ENCODE measurements at places on chromosomes 1 and 21.

- no peak for DNase-seq
These were observed 25.2 kb downstream of the TP73 start for GRCh38 chr1:3677484-3677883.

DNA sequence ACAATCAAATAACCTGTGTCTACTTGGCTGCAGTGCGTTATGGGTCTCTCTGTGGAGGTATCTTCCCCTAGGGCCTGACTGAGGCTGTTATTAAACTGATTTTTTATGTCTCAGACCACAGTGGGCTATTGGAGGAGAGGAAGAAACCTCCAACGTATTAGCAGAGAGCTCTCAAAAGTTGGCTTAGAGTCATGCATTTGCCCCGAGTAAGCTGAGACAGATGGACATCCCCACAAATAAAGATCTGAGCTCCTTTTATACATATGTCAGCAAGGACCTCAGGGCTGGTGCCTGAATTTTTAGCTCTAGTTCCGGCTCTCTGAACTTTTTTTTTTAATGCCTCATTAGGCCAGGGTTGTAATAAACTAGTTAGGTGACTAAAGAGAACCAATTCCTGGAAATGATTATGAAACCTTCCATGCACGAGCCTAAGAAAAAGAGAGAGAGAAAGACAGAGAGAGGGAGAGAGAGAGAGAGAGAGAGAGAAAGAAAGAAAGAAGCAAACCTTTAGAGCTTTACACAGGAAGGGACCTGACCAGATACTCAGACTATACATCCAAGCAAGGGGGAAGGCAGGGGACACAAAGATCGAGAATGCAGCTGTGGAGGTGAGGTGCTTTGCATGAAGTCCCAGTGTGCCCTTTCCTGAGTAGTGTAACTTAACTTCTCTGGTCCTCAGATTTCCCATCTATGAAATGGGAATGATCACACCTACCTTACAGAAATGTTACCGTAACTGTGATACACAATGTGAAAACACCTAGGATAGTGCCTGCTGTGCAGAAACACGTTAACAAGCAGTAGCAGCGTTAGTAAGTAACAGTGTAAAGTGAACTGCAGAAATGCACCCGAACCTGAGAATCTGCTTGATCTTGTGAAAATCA is 8.4 kb upstream of the PIGR start:
- DNase-seq = no peak

- no peak for DNase-seq
These were observed 26.1 kb downstream of the ZP4 start for GRCh38 chr1:237864338-237865244.

GRCh38 chr1:39695016-39695415 is 3.8 kb upstream of the HPCAL4 start:
- no peak for DNase-seq

DNA sequence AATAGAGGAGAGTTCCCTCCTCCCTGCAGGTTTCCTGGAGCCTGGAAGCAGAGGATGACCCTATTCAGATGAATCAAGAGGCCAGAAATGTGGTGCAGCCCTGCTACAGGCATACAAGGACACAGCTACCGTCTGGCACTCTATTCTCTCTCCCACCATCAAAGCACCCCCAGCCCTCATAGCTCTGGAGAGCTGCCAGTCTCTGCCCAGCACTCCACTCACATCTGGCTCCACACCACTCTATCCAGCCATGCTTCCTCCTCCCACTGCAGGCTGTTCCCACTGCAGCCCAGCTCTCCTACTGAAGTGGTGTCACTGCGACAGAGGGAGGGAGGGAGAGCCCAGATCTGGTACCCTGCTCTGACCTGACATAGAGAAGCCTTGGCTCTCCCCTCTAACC is 18.4 kb downstream of the SYT2 start:
- DNase-seq = no peak

GRCh38 chr21:36565540-36565939 is 85.6 kb upstream of the CLDN14 start:
- DNase-seq = no peak

DNA sequence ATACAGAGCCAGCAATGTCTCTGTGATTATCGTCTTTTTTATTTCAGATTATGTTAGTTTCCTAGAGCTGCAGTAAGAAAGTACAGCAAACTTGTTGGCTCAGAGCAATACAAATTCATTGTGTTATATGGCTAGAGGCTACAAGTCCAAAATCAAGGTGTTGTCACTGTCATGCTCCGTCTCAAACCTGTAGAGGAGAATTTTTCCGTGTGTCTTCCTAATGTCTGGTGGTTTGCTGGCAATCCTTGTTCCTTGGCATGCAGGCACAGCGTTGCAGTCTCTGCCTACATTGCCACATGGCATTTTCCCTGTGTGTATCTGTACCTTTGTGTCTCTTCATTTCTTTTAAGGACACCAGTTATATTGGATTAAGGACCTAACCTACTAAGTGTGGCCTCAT is 244.4 kb downstream of the LRRIQ3 start:
- no peak for DNase-seq

- no peak for DNase-seq
These were observed 285.2 kb downstream of the PCP4 start for GRCh38 chr21:40152476-40152875.

DNA sequence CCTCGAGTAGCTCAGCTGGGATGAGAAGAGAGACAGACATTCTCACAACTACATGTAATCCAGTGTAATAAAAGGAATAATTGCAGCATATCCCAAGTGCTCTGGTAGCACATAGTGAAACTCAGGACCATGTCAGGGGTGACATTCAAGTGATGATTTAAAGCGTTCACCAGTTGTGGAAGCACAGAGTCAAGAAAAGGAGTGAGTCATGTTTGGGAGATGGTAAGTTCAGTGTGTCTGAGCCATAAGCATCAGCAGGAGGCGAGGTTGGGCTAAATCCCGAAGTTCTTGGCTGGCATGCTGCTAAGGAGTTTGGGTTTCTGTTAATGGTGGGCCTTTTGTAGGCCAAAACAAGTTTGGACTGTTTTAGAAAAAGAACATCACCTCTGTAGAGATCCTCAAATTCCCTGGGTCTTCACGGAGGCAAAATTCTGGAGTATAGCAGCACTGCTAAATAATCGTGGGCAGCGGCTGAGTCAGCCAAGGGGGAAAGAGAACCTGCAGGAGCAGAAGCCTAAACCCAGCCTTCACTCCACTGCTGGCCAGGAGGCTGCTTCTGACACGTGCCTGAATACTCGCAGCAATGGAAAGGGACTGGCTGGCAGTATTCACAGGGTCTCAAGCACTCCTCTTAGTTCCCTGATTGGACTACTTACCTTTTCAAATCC is 7.2 kb upstream of the NHLH1 start:
- no peak for DNase-seq

DNA sequence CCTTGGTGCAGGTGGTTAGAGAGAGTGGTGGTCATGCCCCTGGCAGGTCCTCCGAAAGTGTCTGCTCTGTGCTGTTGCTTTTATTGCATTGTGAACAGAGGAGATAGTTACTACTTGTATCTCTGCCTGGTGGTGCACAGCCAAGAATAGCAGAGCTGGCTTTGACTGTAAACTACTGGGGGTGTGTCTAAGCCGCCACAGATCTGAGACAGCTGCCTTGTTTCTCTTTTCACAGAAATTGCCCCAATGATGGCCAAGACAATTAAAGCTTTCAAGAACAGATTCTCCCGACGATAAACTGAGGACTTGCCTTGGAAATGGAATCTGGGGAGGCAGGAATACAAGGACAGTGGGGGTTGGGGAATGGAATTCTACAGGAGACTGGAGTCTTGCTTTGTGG is 16.0 kb downstream of the ELOA start:
- no peak for DNase-seq

DNA sequence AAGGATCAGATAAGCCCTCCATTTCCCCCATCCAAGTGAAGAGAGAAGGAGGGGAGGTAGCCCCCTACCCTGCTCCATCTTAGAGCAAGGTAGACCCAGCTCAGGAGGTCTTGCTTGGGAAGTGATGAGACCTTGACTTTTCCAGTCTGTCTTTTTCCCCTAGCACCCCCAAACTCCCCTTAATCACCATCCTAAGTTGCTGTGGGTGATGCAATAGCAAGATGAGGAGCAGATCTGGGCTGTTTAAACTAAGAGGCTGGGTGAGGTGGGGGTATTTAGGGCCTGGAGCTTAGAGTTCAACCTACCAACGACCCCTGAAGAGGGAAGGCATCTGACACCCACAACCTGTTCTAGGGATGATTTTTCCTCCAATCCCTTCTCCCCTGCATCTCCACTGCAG is 1.7 kb downstream of the ATP1A2 start:
- no peak for DNase-seq

- no peak for DNase-seq
These were observed 61.5 kb upstream of the ARHGAP29 start for GRCh38 chr1:94298861-94299260.

DNA sequence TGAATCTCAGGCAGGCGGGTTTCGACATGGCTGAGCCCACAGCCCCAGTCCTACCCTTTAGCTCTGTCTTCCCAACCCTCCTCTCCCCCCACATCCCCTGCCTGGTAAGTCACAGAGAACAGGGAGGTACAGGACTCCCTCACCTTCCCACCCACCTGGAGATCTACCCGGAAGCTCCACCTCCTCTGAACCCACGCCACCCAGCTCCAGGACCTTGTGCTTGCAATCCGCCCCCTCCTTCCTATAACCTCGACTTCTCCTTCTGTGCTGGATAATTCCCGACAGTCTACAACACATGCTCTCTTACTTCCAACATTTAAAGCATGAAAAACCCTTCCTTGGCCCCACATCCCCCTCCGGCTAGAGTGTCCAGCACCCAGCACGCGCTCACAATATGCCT is 22.3 kb downstream of the KIF17 start:
- DNase-seq = no peak

DNA sequence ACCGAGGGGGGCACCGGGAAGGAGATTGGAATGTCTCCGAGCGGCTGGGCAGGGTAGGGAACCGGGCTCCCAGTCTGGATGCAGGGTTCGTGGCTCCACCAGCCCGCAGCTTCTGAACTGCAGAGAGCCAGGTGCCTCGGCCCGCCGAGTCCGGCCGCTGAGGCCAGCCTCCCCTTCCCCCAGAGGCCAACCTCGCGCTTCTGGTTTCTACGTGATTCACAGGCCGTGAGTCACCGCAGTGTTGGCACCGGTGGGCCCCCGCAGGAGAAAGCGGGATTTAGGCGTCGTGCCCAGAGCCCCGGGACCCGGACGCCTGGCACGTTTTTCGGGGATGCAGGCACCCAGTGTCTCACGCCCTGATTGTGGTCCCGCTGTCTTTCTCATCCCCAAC is 458 bp downstream of the CRABP2 start:
- DNase-seq = no peak

DNA sequence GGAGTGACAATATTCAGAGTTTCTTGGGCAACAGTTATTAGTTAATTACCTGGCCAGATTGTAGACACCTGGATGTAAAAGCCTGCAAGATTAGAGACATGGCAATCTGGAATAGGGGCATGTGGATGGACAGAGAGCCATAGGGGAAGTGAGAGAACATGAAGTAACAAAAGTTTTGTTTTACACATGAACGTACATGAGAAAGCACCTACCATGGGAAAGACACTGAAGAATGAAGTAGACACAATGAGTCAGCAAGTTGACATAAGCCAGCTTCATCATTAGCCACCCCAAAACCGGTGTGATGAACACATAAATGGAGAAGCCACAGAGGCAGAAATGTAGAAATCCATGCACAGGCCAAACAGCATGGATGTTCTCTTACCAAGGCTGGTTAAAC is 462.1 kb upstream of the C1orf87 start:
- DNase-seq = no peak
